GM12878 (cell line): ENCODE measurements at places on chromosomes 12 and 14.

GRCh38 chr14:90981636-90982035, 78.8 kb downstream of the RPS6KA5 start:
- no peak for DNase-seq

- no peak for DNase-seq
Observed at GRCh38 chr12:4933411-4933810, 23.7 kb downstream of the KCNA1 start.

GRCh38 chr12:26884765-26885576, 52.0 kb upstream of the ITPR2 start:
- DNase-seq = peak; percentile 65

- no peak for DNase-seq
Observed at GRCh38 chr12:89461190-89461589, 63.4 kb downstream of the GALNT4 start.

DNA sequence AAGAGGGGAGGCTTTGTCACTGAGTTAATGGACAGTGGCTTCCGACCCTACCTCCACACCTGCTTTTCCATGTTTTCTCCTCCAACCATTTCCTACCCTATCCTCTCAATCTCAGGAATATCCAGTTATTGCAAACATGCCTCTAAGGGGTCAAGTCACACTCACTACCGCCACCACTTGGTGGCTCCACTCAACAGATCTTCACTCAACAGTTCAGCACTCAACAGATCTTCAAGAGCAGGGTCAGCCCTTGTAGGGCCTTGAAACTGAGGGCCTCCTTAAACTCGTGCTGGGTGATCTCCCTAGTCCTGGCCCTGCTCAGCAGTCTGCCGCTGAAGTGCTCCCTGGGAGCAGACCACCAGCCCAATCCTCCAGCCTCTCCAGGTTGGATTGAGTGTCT, 14.2 kb downstream of the ZNF641 start:
- no peak for DNase-seq

GRCh38 chr12:111584959-111585358, 14.2 kb downstream of the ATXN2 start:
- no peak for DNase-seq

- DNase-seq = no peak
Observed at GRCh38 chr12:16027002-16027401, 115.9 kb downstream of the DERA start.

DNA sequence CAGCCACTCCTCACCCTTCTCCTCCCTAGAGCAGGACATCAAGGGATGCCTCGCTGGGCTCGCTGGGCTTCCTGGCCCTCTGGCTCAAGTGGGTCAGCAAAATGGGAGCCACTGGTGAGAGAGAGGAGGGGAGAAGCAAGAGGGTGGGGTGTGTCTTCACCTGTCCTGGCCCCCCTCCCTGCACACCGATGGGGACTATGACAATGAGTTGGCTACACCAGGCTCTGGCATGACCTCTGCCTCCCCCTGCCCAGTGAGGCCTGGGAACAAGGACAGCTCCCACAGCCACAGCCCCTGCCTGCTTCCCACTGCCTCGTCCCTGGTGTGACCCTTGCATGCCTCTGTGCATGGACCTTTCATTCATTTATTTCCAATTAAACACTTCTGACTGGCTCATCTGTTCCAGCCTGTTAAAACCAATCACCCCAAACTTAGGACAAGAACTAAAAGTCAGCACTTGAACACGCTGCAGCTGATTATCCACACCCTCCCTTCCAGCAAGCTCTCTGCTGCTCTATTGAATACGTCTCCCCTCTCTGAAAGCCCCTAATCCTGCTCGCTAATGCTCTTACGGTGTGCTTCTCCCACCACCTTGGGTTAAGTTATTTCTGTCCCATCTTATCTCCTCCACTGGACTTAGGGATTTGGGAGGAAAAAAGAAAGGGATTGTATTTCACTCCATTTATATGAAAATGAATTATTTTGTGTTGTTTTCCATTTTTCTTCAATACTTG, 5.8 kb upstream of the PPP2R5C start:
- no peak for DNase-seq

DNA sequence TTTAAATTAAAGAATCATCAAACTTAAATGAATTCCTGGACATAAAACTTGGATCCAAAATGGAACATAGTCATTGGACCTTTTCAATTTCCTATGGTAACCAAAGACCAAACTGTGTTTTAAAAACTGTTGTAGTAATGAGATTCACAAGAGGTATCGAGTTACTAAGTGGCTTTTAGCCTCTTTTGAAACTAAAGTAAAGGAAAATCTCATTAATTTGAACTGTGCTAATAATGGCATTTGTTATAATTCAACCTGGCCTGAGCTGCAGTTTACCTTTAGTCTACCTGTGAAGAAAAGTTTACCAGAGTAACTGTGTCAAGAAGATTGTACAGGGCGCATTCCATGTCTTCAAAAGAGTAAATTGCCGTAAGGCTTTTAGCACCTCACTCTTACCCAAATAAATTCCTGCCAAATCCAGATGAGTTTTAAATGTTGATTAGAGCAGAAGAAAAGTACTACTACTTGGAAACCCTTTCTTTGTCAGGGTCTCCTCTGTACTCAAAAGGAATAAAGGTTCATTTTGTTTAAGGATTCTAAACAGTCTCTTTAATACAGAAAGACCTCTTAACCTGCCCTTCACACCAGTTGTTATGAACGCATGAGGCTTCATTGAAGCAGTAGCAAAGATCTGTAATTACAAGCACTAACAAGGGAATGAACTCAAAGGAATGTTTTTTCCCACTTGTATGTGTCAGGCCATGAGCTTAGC, 17.1 kb upstream of the MED13L start:
- DNase-seq = no peak

DNA sequence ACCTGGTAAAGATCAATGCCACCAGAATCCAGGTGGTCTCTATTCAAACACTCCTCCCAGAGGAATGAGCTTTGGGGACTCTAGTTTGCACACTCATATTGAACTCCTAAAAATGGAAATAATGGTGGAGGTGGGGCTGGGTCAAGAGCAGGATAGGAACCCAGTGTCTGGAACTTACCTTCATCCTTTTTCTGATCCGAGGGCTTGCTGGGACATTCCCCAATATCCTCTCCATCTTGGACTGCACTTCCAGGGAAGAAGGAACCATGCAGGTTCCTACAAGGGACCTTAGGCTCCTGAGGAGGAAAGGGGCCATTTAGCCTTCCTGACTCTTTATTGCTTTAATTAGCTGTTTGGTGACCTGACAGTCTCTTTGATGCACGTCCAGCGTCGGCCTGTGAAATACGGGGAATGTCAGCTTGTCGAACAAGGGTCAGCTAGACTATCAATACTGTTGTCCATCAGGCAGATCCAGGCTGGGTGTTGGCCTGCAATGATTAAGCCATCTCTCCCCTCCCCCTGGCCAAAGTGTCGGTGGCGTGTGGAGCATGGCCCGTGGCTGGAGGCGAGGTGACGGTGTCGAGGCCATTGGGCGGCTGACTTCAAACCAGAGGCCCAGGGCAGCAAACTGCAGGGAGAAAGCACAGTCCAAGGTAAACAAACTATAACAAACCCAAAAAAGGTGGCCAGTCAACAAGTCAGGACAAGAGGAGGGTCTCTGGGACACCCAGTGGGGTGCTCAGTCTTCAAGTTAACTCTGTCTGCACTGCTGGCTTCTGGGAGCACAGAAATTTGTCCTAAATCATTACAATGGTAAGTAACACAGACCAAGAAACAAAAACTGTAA, 405.2 kb upstream of the TBX3 start:
- no peak for DNase-seq

GRCh38 chr12:27340971-27341370, 8.3 kb downstream of the BMAL2 start:
- DNase-seq = no peak

DNA sequence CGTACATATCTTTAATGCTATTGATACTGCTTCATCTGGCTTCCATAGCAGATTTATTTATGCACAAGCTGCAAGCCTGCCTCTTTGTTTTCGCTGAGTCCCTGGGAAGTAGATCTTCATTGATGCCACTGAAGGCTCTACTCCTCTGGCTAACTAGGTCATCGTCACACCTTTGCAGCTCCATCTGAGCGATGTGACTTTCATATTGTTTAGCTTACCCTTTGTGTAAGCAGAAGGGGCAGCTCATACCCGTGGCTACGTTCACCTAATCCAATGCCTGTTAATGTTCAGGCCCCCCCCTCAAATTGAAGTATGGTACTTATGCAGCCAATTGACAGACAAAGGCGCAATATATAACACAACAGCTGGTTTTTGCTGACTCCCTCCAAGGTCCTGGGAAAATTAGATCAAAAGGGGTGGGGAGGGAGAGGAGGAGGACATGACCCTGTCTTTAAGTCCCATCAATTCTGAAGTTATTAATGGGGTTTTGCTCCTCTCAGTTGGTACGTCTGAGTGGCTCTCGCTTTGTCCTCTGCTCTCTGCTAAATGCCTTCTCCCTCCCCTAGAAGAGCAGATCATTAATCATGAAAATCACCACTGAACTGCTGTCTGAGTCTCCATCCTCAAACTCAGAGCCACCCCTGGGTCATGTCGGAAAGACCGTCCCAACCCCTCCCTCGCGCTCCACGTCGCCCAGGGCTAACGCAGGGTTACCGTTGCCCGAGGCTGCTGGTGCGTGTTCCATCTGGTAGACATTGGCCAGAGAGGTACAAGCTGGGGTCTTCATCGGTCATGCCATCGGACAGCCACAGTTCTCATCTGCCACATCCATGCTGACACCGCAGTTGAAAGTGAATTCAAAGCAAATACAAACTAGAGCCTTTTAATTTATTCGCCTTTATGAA, 128.8 kb downstream of the ADGRD1 start:
- DNase-seq = no peak

GRCh38 chr12:131557078-131557709, 153.7 kb upstream of the SFSWAP start:
- no peak for DNase-seq
